ENCODE measurements at places on chromosomes 1 and 21.

GRCh38 chr1:29688471-29689365 is 452.4 kb downstream of the PTPRU start:
- peak; percentile 62 for DNase-seq

- DNase-seq: no peak
Observed at GRCh38 chr1:112960384-112960783, 4.4 kb upstream of the SLC16A1 start.

DNA sequence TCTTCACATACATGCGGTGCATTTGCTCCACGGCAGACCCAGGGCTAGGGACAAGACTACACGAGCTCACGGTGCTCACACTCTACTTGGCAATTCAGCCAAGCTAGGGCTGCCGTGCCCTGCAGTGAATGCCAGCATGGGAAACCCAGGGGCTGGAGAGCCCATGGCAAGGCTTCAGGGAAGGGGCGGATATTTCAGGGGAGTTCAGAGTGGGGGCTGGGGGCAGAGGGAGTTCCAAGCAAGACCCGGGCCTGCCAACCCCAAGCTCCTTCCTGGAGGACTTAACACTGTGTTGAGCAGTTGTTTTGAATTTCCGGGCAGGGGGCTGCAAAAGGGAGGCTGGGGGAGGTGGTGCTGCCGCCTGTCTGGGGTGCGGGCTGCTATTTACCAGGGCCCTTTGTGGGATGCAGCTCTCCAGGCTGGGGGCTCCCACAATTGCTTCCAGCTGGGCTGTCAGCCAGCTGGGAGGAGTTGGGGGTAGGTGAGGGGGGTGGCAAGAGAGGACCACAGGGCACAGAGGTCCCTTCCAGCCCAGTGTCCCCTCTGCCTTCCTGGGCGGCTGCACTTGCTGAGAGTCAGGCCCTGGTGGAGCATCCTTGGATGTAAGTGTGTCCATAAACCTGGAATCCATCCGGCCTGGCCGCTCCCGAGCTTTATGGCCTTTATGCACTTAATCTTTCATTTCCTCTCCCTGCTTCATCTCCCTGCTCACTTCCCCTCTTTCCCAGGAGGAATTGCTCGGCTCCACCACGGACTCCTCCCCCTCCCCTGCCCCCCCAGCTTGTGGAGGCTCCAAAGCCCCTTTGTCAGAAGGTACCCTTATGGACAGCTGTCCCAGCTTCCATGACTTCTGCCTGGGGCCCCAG is 55.8 kb upstream of the SSBP3 start:
- DNase-seq: no peak

DNA sequence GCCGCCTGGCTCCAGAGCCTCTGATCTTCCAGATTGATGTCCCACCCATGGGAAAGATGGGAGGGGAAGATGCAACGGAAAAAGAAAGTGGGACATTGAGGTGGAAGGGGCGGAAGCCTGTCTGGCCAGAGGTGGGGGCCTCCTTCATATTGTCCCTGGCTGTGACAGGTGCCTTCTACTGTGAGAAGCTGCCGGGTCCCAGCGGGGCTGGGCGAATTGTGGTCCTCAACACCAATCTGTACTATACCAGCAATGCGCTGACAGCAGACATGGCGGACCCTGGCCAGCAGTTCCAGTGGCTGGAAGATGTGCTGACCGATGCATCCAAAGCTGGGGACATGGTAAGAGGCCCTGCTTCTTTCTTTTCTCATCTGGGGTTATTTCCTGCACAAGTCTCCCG is 5.6 kb upstream of the XKR8 start:
- DNase-seq: no peak

DNA sequence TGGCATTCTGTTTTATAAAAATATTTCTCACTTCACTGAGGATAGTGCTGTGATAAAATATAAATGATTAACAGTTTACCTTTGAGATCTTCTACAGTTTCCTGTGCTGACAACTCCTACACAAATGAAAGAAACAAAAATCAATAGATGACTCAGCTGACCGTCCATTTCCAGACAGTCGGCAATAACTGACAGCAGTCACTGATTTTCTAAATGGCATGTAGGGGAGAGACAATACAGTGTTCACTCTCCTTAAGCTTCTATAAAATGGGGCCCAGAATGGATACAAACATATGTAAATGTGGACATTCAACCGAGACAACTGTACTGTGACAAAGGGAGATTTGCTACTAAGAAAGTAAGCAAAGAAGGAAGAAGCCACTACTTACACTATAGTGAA is 34.3 kb downstream of the PCNX2 start:
- no peak for DNase-seq

GRCh38 chr1:225655509-225656258 is 2.8 kb upstream of the ENAH start:
- DNase-seq: peak; percentile 23

DNA sequence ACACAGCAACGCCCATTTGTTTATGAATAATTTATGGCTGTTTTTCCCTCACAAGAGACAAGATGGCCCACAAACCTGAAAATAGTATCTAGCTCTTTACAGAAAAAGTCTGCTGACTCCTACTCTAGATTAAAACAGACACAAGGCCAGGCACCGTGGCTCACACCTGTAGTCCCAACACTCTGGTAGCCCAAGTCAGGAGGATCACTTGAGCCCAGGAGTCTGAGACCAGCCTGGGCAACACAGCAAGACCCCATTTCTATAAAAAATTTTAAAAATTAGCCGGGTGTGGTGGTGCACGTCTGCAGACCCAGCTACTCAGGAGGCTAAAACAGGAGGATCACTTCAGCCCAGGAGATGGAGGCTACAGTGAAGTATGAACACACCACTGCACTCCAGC is 34.6 kb downstream of the LUZP1 start:
- DNase-seq: no peak

- no peak for DNase-seq
Observed at GRCh38 chr1:172356620-172357019, 63.9 kb upstream of the C1orf105 start.

- DNase-seq: no peak
Observed at GRCh38 chr1:177448036-177448615, 277.4 kb downstream of the BRINP2 start.

GRCh38 chr21:39000496-39000895 is 182.8 kb downstream of the PSMG1 start:
- peak; percentile 63 for DNase-seq

DNA sequence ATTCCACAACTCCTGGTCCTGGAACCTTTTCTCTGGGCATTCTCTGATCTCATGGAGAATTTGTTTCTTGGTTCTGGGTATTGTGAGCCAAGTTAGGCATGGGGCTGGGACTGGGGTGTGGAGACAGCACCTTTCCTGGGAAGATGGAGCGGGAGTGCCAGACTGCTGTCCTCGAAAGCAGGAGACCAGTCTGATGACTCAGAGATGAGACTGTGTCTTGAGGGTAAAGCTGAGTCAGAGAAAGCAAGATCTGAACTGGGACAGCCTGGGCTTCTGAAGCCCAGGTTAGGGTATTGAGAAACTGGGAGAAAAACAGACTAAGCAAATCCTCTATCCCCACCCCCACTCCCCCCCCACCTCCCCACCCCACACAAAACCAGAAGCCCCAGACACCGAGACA is 2.2 kb upstream of the KANK4 start:
- DNase-seq: no peak

GRCh38 chr1:58062635-58063034 is 483.9 kb downstream of the OMA1 start:
- no peak for DNase-seq

- no peak for DNase-seq
Observed at GRCh38 chr1:54070171-54070837, 16.9 kb downstream of the TCEANC2 start.

All from activated CD4-positive, alpha-beta memory T cell treated with anti-CD3 and anti-CD28 coated beads for 36 hours (primary cell).